ENCODE measurements at places on chromosomes 5 and 9. TPM values are rescaled to one million over a fixed set of nuclear protein-coding genes. Genes with fewer than 3 reads are reported as not detected.

- DNase-seq: no peak
Observed at GRCh38 chr5:38426490-38426889, 130.0 kb downstream of the LIFR start.

DNA sequence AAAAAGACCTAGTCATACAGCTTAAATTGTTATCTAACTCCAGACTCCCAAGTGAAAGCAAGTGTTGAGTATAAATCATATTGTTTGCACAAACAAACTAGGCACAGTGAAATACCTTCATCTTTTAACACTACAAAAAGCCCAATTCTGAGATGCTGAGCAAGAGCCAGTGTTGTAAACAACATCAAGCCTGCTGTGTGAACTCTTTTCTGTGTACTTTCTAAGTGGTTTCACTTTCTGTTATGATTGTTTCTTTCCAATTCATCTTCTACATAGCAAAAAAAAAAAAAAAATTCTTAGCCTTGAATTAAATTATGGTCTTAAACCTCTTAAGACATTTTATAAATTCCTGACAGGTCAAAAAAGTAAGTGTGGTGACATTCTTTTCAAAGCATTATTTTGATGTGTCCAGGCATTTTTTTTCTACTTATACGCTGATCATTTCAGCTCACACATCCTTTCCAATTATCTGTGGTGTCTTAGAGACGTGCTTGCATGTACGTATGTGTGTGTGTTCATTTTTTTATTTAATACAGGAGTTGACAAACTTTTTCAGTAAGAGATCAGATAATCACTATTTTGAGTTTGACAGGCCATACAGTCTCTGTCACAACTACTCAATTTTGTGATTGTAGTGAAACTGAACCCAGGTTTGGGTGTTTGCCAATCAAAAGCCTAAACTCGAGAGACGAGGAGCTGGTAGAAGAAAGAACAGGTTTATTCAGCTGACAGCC, 556.1 kb downstream of the CDH9 start:
- DNase-seq: no peak

GRCh38 chr9:94269264-94269663, 10.2 kb downstream of the ZNF169 start:
- DNase-seq: no peak

GRCh38 chr9:1388216-1388615, 338.1 kb downstream of the DMRT2 start:
- DNase-seq: no peak

- DNase-seq: no peak
Observed at GRCh38 chr5:157445745-157446411, 14.1 kb upstream of the NIPAL4 start.

DNA sequence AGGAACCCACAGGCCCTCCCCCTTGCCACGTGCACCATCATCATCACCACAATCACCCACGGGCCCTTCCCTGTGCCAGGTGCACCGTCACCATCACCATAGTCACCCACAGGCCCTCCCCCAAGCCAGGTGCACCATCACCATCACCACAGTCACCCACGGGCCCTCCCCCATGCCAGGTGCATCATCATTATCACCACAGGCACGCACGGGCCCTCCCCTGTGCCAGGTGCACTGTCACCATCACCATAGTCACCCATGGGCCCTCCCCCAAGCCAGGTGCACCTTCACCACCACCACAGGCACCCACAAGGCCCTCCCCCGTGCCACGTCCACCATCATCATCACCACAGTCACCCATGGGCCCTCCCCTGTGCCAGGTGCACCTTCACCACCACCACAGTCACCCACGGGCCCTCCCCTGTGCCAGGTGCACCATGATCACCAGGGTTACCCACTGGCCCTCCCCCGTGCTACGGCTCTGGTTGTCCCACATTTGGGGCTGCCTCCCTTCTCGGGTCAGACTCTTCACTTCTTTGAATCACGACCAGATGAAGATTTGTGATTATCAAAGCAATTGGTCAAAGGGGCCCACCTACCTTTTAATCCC, 69.1 kb upstream of the OLFM1 start:
- DNase-seq: no peak

Gene ZDHHC11
- 81.5 TPM for total RNA-seq

Gene SARDH
- total RNA-seq: 0.32 TPM

All from suprapubic skin (tissue), 4 donors.